ENCODE measurements at places on chromosomes 6 and 20.

- no peak for DNase-seq
These were observed 15.1 kb upstream of the SNRPB start for GRCh38 chr20:2485661-2486060.

GRCh38 chr20:37741055-37741454 lies 47.2 kb downstream of the CTNNBL1 start:
- DNase-seq = no peak

GRCh38 chr6:113011389-113011788 lies 664.3 kb downstream of the RFPL4B start:
- DNase-seq = no peak

GRCh38 chr6:7473805-7474719 lies 67.4 kb upstream of the DSP start:
- DNase-seq = no peak

- DNase-seq = no peak
These were observed 13.5 kb upstream of the SNRPC start for GRCh38 chr6:34743625-34744293.
